ENCODE measurements at places on chromosomes 3 and 15.
A peak's percentile ranks its signal among the peaks of the same experiment; 100 is the strongest.

DNA sequence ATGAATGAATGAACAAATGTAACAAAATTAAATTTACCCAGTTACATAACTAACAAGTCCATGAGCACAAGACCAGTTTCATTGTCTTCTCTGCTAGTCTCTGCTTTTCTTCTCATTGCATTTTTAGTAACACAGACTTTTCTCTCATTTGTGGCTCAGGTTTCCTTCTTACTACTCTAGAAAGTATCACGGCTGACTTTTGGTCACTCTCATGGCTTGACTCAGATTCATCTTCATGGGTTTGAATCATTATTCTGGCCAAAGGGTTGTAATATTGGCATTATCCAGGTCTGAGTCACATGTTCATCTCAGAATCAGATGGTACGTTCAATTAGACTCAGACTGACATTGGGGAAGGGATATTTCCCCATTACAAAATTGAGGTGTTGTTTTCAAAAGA is 121.5 kb upstream of the SATB1 start:
- no peak for DNase-seq

DNA sequence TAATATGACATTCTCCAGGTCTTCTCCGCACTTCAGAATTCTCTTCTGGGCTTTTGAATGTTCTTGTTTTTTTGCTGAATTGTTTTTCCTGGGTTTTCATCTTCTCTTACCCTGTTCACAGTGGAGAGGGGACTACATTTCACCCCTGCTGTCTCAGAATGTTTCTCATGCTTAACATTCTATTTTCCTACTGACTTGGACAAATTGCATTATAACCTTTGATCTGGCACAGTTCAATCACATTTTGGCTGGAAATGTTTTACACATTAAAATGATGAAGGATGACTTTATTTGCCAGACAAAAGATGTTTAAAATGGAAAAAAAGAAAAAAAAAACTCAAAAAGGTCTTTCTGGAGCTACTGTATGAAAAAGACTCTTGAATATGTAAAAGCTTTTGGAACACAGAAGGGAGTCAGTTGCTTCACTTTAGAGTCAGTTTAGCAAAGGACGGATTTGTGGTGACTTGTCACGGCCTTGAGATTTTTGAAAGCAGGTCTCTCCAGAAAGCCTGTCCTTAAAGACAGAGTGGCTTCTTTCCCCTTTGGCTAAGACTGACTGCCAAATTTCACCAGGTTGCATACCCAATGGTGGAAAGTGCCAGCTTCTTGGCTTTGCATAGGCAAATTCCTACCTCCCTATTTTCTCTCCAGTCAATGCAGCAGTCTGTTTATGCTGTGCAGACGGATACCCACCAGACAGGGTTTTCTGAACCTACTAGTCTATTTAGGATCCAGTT is 401.0 kb upstream of the TBL1XR1 start:
- DNase-seq: no peak

DNA sequence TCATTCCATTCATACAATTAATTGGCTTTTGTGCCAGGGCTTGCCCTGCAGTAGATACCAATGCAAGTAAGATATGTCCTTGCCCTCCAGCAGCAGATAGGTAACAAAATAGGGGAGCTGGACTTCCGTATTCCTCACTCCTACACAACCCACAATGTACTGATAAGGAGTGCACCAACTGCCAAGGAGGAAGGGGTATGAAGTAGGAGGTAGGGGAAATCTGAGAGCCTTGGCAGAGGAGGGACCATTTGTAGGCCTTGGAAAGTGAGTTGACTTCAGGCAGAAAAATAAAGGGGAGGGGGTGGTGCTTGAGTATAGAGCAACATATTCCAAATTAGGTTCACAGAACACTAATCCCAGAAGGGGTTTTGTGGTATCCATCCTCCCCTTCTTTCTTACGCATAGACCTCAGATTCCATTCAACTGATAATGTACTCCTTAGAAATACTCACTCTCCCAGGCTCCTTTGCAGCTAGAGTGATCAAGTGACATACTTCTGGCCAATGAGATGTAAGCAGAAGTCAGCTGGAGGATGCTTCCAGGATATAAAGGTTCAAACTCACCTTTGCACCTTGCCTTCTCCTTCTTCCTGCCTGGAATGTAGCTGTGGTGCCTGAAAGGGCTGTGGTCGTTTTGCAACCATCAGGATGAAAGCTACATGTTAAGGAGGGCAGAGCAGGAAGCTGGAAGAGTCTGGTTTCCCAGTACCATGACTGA is 127.1 kb upstream of the SMAD3 start:
- no peak for DNase-seq

DNA sequence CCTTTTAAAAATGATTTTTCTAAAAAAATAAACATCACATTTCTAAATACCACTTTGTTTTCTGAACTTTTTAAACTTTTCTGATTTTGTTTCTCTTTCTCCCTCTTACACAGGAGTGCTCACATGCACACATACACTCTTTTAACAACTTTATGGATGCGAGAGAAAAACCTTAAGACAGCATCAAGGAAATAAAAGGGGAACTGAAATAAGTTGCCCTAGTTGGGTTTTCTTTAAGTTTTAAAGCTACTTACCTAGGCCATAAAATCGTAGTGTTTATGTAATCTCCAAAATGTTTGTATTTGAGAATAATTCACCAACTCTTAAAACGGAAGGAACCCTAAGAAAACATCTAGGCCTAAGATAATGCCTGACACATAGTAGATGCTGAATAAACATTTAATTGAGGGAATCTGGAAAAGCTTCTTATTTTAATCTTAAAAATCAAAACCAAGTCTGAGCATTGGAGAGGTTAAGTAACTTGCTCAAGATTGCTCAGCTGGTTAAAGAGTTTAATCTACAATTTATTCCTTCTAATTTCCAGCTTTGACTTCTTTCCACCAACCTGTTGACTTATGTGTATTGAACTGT is 1.2 kb upstream of the BBX start:
- DNase-seq: no peak

DNA sequence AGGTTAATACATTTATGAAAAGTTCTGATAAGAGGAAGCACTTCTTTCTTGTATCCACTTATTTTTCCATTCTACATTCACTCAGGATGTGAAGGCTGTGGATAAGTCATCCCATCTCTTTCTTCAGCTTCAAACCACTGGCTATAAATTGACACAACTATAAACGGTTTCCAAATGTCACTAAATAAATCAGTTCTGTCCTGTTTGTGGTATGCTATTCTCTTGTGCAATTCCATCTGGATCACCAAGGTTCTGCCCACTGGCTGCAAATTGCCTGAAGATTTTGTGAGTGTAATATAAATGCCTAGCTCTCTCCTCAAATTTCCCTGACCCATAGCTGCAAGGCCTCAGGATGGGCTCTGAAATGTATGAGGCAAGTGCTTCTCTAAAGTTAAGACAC is 7.1 kb upstream of the LMOD3 start:
- DNase-seq: no peak

GRCh38 chr3:182382112-182382857 is 411.0 kb upstream of the ATP11B start:
- no peak for DNase-seq

- no peak for DNase-seq
Observed at GRCh38 chr15:76208084-76208785, 103.0 kb downstream of the ETFA start.

GRCh38 chr3:160162440-160162839 is 62.8 kb upstream of the C3orf80 start:
- no peak for DNase-seq

- DNase-seq: no peak
Observed at GRCh38 chr15:80324545-80325080, 72.6 kb upstream of the CTXND1 start.

- no peak for DNase-seq
Observed at GRCh38 chr15:45126535-45127158, 3.0 kb downstream of the DUOXA1 start.

GRCh38 chr15:83431521-83431920 is 15.6 kb upstream of the SH3GL3 start:
- no peak for DNase-seq

GRCh38 chr3:161108840-161109239 is 3.7 kb upstream of the B3GALNT1 start:
- DNase-seq: no peak

DNA sequence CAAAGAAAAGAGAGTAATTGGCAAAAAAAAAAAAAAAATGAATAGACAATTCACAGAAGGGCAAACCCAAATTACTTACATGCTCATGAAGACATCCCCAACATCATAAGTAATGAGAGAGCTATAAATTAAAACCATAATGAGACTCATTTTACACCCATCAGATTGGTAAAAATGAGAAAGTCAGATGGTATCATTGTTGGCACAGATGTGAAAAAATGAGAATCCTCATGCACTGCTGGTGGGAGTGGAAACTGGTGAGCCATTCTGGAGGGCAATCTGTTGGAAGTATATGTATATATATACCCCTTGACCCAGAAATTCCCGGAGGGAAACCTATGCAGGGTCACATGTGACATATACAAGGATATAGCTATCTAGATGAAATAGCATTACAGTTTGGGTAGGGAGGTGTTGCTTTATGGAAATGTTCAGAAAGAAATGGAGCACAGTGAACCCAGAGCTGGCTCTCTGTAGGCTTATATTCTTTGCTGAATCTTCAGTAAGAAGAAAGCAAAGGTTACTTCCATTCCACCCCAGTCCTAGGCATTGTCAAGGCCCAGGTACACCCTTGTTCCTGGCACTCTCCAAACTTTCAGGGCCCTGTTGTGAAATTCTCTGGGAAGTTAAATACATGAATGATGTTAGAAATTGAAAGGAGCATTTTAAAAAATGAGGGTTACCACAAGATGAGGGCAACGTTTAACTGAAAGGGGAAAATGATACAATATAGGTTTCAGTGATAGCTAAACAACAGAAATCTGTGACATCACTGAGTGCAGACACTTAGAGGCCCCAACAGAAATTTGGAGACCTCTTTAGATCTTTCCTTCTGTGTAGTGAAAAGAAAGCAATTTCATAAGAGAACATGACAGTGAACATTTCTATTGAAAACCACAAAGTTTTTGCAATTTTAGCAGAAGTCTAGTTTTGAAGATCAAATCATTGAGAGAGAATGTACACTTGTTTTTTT is 132.7 kb upstream of the TPRG1 start:
- DNase-seq: no peak

DNA sequence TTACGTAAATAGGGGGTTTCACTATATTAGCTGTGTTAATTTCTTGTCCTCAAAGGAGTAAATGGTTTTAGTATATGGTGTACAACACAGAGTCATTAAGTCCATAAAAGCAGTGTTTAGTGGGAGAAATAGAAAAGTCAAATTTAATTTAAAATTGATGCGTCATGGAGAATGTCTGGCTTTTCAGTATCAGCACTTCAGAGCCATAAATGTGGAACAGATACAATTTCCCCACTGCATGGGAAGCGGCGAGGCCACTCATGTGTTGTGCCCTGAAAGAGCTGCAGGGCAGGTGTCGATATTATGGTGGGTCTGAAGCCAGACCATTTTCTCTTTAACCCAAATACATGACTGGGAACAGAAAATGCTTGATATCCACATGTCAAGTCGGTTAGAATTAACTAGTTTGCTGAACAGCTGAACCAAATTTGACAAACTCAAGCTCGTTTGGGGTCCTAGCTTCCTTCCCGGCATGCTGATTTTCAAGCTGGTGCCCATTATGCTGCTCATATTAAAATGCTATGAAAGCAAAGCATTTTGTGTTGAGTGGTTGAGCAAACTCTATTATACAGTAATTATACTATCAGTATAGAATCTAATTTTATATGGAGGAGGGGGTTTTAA is 364.6 kb upstream of the TBL1XR1 start:
- DNase-seq: peak; percentile 75

GRCh38 chr3:115022835-115023398 is 124.2 kb downstream of the ZBTB20 start:
- no peak for DNase-seq

DNA sequence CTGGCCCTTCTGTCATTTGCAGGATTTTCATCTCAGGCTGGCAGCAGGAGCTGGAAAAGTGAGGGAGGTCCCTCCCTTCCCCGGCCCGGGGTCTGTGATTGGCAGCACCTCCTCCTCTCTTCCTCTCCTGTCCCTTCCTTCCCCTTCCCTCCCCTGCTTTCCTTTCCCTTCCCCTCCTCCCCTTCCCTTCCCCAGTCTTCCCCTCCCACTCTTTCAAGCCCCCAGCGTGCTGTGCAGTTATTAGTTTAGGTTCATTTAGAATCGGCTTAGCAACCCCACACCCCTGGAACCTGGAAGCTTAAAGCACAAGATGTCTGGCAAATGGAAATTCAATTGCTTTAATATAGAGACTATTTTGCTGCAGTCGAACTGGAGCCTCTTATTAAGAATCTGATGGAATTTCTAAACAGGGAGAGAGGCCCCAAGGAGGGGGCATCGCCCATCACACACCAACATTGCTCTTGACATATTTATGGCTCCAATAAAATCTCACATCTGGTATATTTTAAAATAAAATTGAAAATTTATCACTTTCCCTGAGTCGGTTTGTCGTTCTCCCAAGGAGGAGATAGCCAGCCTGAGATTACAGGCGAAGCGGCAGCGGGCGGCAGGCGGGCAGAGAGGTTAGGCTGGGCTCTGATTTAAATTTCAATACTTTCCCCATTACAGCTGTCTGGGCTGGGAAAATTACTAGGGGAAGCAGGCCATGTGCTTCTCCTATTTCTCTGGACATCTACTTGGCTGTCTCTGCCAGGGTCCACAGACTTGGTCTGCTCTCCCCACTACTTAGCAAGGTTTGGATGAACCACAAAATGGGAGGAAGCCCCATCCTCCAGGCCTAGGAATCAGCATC is 98.9 kb downstream of the LINGO1 start:
- DNase-seq: no peak

GRCh38 chr3:36494461-36495109 is 114.3 kb downstream of the STAC start:
- no peak for DNase-seq

DNA sequence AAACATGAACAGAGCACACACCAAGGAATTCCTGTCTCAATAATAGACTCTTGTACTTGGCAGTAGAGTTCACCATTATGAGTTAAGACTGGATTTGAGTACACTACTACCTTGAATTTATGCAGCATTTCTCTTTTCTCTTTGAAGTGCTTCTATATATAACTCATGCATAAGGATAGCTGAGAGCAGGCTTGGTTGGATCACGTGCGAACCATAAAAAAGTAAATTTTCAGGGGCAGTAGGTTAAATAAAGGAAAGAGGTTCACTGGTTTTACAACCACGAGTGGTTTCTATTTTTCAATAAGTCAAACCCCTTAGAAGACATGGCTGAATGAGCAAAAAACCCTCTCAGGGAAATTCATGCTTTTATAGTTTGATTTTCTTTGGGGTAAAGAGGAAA is 28.6 kb upstream of the PDZRN3 start:
- DNase-seq: no peak

DNA sequence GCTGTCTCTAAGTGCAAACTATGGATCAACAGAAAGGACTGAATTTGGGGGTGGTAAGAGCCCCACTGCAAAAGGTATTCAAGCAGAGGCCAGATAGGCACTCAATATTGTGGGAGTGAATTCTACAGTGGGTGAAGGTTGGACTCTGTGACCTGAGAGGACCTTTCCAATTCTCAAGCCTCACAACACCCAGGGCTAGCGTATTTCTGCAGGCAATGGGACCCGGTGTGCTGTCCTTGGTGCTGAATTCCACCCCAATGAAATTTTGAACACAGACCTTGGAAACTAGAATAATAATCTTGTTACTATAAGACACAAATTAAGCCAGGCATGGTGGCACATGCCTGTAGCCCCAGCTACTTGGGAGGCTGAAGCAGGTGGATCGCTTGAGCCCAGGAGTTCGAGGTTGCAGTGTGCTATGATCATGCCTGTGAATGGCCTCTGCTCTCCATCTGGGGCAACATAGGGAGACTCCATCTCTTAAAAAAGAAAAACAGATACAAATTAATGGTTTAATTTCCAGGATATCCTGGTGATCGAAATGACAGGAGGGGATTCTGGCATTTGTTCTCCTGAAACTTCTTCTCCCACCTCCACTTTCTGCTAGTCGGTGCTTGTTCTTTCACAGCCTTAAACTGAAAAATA is 135.4 kb downstream of the RAB11A start:
- no peak for DNase-seq

- DNase-seq: no peak
Observed at GRCh38 chr3:154089421-154090420, 31.5 kb upstream of the ARHGEF26 start.
